ENCODE measurements at places on chromosomes 7 and 10.

DNA sequence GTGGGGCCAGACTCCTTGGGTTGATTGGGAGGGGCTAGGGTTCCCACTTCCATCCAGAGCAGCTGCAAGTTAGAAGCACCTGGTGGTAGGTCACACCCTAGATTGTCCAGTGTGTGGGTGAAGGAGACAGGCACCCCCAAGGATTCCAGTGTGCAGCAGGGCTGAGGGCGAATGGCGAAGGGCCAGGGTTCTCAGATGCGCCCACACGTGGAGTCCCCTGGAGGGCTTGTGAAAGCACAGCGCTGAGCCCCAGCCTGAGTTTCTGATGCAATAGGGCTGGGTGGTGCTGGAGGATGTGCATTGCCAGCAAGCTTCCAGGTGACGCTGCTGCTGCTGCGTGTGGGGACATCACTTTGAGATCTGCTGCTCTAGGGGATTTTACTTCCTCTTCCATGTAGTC, 25.4 kb downstream of the TBATA start:
- H3K27me3 ChIP-seq: no peaks in the 10 kb centered on the region
- no peak overlapping the region for H3K27ac ChIP-seq
- DNase-seq: no peak
- no peak overlapping the region for H3K4me3 ChIP-seq

DNA sequence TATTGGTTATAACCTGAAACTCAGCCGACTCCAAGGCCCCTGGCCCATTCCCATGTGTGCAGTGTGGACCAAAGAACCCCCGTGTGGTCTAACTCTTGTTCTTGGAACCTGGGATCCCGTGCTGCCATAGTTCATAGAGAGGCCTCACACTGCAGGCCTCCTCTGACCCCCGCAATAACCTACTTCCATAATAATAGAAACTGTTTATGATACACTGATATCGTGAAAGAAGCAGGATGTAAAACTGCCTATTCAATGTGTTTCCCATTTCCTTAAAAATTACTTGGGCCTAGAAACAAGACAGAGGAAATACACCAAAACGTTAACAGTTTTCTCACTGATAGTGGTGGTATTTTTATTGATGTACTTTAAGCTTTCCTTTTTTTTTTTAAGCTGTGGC, 109.2 kb upstream of the KDM7A start:
- H3K27me3 ChIP-seq: no peaks in the 10 kb centered on the region
- no peak overlapping the region for H3K4me3 ChIP-seq
- no peaks in the 10 kb centered on the region for H3K4me1 ChIP-seq
- no peaks in the 10 kb centered on the region for H3K36me3 ChIP-seq
- H3K27ac ChIP-seq: no peak overlapping the region

- no peaks in the 10 kb centered on the region for H3K36me3 ChIP-seq
- no peaks in the 10 kb centered on the region for H3K4me1 ChIP-seq
- H3K27ac ChIP-seq: no peak overlapping the region
- no peak for DNase-seq
- peaks cover 87% of the 10 kb centered on the region for H3K27me3 ChIP-seq
- no peak overlapping the region for H3K4me3 ChIP-seq
These were observed 1.3 kb upstream of the FOXL3 start for GRCh38 chr7:288671-289101.

DNA sequence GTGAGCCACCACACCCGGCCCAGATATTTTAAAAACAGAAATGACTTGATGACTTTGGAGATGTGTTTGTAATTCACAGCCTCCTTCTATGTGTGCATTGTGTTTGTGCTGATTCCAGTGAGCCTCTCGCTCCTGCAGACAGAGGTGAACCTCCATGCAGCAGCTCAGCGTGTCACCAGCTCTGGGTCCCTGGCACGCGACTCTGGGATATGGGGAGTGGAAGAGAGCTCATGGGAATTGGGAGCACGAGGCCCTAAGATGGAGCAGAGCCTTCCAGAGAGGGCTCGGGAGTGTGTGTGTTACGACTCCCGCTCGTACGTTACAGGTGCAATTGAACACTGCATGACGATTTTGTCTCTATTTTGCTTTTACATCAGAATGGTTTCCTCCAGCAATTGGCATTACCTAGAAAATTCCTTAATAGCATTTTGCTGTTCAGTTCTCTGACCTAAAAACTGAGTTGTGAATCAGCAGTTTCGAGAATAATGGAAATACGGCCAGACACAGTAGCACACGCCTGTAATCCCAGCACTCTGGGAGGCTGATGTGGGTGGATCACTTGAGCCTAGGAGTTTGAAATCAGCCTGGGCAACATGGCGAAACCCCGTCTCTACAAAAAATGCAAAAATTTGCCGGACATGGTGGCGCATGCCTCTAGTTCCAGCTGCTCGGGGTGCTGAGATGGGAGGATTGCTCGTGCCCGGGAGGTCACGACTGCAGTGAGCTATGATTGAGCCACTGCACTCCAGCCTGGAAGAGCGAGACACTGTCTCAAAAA, 204.6 kb downstream of the CUX1 start:
- no peaks in the 10 kb centered on the region for H3K27me3 ChIP-seq
- no peaks in the 10 kb centered on the region for H3K4me1 ChIP-seq
- no peak overlapping the region for H3K27ac ChIP-seq
- H3K4me3 ChIP-seq: no peak overlapping the region
- no peaks in the 10 kb centered on the region for H3K36me3 ChIP-seq

DNA sequence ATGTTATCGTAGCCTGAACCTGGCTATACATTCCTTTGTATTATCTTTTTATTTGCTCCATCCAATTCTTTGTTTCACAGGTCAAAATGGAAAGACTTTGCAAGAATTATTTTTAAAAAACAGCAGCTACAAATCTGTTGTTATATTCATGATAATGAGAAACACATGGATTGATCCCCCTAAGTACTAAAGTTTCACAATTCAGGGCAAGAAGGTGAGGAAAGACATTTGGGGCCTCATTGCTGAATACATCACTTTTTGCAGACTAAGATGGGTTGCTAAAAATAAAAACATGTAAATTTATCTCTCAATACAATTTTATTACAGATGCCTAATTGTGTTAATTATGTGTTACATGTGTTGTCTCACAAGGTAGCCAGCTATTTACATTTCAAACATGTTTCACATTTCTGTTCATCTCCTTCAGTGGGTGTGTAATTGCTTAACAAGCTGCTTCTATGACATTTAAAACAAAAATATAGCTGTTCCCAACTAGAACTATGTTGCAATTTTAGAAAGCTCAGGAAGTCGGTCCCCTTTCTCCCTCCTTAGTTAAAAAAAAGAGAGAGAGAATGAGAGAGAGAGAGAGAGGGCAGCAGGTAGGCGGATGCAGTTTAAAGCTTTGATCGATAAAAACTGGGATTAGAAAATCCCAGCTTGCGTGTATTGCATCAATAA, 606.3 kb upstream of the FZD8 start:
- H3K27ac ChIP-seq: no peak overlapping the region
- peaks cover under 1% of the 10 kb centered on the region for H3K4me1 ChIP-seq
- no peak overlapping the region for H3K4me3 ChIP-seq
- no peak for DNase-seq
- H3K27me3 ChIP-seq: no peaks in the 10 kb centered on the region
- H3K36me3 ChIP-seq: no peaks in the 10 kb centered on the region

DNA sequence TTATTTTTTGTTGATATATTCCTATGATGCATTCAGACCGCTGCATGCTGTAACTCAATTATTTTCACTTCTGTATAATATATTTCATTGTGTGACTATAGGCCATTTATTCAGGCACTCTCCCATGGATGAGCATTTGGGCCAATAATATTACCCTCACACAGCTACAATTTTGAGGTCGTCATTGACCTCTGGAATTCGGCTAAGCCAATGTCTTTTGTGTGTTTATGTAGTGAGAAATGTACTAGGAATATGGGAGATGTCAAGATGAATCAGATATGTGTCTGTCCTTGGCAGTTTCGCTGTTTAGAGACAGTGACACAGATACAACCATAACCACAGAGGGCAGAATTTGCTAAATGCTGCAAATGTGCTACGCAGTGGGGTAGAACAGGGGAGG, 474.2 kb downstream of the ADRA2A start:
- H3K4me3 ChIP-seq: no peak overlapping the region
- H3K36me3 ChIP-seq: no peaks in the 10 kb centered on the region
- H3K4me1 ChIP-seq: no peaks in the 10 kb centered on the region
- no peaks in the 10 kb centered on the region for H3K27me3 ChIP-seq
- H3K27ac ChIP-seq: no peak overlapping the region

DNA sequence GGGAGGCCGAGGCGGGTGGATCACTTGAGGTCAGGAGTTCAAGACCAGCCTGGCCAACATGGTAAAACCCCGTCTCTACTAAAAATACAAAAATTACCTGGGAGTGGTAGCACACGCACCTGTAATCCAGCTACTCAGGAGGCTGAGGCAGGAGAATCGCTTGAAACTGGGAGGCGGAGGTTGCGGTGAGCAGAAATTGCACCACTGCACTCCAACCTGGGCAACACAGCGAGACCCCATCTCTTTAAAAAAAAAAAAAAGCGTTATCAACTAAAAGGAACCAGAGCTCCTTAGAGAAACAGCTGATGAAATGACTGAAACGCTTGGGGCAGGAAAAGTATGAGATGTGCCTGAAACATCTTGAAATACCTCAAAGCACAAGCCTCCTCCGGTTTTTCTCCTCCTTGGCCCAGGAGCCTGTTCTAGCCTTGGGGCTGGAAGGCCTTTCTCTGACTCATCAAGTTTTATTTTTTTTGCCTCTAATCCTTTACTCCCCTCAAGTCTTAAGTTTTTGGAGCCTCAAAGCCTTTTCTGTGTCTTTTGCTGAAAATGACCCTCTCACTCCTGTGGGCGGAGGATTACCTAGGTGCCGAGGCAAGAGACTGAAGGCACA, 2.6 kb upstream of the METTL27 start:
- peaks cover 16% of the 10 kb centered on the region for H3K4me1 ChIP-seq
- peak overlapping the region; percentile 25 for H3K27ac ChIP-seq
- no peaks in the 10 kb centered on the region for H3K36me3 ChIP-seq
- H3K27me3 ChIP-seq: no peaks in the 10 kb centered on the region
- H3K4me3 ChIP-seq: no peak overlapping the region
- DNase-seq: no peak

DNA sequence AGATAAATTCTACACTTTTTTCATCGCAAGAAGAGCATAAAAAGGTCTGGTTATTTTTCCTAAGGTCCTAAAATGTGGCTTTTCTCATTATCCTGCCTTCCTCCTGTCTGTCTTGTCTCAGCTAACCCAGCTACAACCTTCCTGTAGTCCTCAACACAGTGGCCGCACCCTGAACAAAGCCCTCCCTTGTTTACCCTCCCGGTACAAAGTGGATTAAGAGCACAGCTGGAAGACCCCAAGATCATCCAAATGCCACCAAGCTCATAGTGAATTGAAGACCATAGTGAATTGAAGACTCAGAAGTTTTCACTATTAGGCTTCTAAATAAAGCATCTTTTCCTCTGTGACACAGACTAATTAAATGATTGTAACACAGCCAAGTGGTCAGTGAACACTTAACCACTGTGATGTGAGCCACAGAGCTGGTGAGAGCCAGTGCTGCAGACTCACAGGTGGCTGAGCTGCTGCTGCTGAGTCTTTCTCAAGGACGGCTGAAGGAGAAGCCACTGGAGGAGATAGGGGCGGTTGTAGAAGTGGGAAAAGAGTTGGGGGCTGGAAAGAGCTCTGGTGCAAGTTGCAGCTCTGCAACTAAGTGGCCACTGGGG, 123.6 kb downstream of the ATXN7L1 start:
- no peak overlapping the region for H3K27ac ChIP-seq
- no peaks in the 10 kb centered on the region for H3K36me3 ChIP-seq

- H3K4me3 ChIP-seq: no peak overlapping the region
- H3K4me1 ChIP-seq: no peaks in the 10 kb centered on the region
- no peak overlapping the region for H3K27ac ChIP-seq
These were observed 266.8 kb upstream of the STEAP1 start for GRCh38 chr7:89887489-89887888.

DNA sequence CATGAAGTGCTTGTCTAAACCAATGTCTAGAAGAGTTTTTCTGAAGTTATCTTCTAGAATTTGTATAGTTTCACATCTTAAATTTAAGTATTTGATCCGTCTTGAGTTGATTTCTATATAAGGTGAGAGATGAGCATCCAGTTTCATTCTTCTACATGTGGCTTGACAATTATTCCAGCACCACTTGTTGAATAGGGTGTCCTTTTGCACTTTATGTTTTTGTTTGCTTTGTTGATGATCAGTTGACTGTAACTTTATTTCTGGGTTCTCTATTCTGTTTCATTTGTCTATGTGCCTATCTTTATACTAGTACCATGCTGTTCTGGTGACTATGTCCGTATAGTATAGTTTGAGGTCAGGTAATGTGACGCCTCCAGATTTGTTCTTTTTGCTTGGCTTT, 426.6 kb upstream of the CHRM2 start:
- H3K4me3 ChIP-seq: no peak overlapping the region
- no peaks in the 10 kb centered on the region for H3K4me1 ChIP-seq
- no peaks in the 10 kb centered on the region for H3K36me3 ChIP-seq
- H3K27ac ChIP-seq: no peak overlapping the region

GRCh38 chr10:30378201-30378995, 29.3 kb upstream of the MTPAP start:
- H3K27ac ChIP-seq: no peak overlapping the region
- no peaks in the 10 kb centered on the region for H3K36me3 ChIP-seq
- H3K4me1 ChIP-seq: no peaks in the 10 kb centered on the region
- DNase-seq: no peak

GRCh38 chr7:43590862-43591557, 8.1 kb downstream of the STK17A start:
- H3K27me3 ChIP-seq: no peaks in the 10 kb centered on the region
- peaks cover 58% of the 10 kb centered on the region for H3K36me3 ChIP-seq
- no peak overlapping the region for H3K4me3 ChIP-seq

DNA sequence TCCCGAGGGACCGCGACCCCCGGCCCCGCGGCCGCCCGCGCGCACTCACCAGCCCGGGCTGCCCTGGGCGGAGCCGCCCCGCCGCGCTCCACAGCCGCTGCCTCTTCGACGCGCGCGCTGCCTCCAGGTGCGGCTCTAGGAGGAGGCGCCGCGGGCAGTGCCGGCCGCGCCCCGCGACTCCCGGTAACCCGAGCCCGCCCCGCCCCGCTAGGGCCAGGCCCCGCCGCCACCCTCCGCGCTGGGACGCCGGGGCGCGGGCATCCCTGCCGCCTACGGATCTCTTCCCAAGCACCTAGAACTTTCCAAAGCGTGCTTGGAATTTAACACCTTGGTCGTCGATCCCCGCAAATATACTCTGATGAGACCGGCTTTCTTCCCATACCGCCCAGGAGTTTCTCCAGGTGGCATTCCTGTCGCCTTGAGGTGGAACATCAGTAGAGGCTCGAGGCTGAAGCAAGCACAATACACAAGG, at the start of gene SLC26A5:
SLC26A5 (minus strand) TSS at position 159 of the 472 bp plus-strand sequence. CDS start 24,693 bp downstream, outside the sequence.
- DNase-seq: peak; percentile 53
- no peaks in the 10 kb centered on the region for H3K36me3 ChIP-seq

- H3K27ac ChIP-seq: no peak overlapping the region
- H3K4me3 ChIP-seq: no peak overlapping the region
- no peaks in the 10 kb centered on the region for H3K4me1 ChIP-seq
- DNase-seq: no peak
- H3K36me3 ChIP-seq: peaks cover 13% of the 10 kb centered on the region
These were observed 44.3 kb upstream of the ZC3HAV1 start for GRCh38 chr7:139153832-139154231.

GRCh38 chr10:21978191-21978862, 25.2 kb downstream of the DNAJC1 start:
- no peak for DNase-seq
- no peaks in the 10 kb centered on the region for H3K27me3 ChIP-seq
- H3K27ac ChIP-seq: no peak overlapping the region
- peaks cover 12% of the 10 kb centered on the region for H3K4me1 ChIP-seq
